ENCODE measurements at places on chromosomes 16 and 17.

- DNase-seq = no peak
Observed at GRCh38 chr17:39745335-39746144, 7.8 kb downstream of the GRB7 start.

- DNase-seq = no peak
Observed at GRCh38 chr17:43475494-43476089, 8.2 kb upstream of the DHX8 start.

DNA sequence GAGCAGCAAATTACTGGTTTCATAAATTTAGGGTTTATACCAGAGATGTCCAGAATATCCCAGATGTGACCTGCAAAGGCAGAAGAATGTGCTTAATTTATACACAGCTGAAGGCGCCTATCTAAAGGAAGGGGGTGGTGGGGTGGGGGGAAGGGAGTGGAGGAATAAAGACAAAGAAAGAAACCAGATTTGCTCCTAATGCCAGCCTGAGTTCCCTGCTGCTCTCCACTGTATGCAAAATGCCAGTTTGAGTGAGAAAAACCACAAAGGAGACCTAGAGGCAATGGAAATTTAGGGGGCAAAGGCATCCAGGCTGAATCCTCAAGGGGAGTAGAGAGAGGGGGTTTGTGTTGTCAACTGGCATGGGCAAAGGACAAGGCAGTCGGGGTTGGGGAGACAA lies 161.5 kb upstream of the TOX3 start:
- DNase-seq = no peak

- DNase-seq = no peak
Observed at GRCh38 chr16:86604436-86605193, 26.3 kb downstream of the FOXL1 start.

GRCh38 chr16:89241187-89242007 lies 23.9 kb downstream of the ZNF778 start:
- DNase-seq = peak; percentile 55

- no peak for DNase-seq
Observed at GRCh38 chr16:55033225-55034156, 102.8 kb downstream of the IRX5 start.

DNA sequence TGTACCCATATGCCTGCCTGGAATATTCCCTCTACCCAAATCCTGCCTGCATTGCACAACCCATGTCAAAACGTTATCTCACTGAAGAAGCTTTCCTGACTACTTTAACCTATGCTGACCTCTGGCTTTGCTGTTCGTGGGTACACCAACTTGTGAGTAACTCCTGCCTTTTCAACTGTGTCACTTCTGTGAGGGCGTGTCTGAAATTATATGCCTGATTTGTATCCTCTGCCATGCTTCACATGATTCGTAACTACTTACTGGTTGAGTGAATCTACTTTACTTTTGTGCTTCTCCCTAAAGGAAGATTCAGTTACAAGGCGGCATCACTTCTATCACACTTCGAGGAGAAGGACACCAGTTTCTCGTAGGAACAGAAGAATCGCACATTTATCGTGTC lies 33.3 kb upstream of the USP43 start:
- DNase-seq = no peak

DNA sequence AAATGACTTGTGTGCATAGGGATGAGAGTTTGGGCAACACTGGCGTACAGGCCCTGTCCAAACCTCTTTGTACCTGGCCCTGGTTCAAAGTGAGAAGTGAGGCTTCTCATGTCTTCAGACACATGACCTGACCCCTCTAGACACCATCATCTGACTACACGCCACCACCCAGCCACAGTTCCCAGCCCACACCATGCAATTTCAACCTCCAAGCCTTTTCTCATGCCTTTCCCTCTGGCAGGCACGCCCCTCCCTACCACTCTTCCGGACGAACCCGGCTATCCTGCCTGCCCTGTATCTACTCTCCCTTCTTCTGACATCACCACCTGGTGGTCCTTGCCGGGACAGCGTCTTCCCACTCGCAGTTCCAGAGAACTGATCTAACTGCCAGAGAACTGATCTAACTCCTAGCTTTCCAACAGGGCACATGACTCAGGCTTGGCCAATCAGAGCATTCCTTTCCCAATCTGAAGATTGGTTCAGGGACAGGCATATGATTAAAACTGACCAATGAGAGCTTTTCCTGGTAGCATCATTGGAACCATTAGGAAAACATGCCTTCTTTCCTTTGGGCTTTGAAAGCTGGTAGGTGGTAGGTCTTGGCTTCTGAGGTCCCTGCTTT lies 27.1 kb upstream of the IL21R start:
- DNase-seq = no peak

DNA sequence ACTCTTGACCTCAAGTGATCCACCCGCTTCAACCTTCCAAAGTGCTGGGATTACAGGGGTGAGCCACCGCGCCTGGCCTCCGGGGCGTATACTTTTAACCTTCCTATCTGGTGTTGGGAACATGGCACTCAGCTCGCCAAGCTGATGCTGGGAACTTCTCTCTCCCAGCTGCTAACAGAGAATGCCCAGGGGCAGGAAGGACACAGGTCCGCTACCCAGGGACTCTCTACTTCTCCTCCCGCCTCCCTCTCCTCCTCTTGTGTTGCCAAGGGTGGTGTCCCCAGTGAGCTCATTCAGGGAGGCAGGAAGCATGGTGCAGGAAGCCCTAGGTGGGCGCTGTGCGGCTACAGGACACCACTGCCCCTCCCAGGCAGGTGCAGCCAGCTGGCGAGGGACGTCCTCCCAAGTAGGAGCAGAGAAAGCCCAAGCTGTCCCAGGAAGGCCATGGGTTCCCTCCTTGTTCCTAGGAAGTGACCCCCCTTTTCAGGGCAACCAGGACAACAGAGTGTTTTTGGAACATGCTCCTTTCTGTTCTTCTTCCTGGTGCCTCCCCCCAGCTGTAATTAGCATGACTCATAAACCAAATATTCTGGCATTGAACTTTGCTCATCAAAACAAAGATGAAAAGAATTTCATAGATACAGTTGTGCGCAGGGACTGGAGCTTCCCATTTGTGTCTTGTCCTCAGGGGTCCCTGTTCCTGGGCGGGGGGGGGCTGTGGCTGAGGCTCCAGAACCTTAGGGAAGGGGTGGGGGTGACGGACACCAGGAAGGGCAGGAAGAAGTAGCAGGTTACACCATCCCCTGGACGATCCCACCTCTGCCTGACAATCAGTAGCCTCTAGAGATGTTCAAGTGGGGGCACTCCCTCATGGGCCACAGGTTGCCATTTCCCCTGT lies 2.7 kb downstream of the C1QTNF1 start:
- DNase-seq = no peak

DNA sequence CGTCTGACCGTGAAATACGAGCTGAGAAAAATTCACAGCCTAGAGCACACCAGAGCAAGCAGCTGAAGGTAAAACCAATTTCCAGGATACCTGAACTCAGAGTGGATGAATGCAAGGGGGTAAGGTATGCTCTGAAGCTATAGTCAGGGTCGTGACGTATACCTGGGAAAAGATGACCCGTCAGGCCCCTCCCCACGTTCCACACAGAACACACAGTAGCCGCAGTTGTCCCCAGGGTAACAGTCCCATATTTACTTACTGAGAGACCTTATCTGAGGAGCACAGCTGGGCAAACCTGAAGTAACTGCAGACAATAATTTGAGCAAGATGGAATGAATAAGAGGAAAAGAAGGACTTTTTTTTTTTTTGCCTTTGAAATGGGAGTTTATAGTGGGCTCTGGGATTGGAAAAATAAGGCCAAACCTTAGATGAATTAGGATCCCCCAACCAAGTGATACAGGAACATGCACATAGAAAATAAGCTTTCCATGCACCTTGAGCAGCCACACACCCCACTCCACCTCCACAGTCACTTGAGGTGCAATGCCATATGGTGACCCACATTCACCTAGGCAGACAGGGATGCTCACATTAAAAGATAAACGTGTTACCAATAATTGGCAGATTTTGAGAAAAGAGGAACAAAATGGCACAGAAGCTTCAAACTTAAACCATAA lies 38.0 kb downstream of the ABCA6 start:
- no peak for DNase-seq

- no peak for DNase-seq
Observed at GRCh38 chr16:19854543-19854876, 30.1 kb downstream of the GPRC5B start.

DNA sequence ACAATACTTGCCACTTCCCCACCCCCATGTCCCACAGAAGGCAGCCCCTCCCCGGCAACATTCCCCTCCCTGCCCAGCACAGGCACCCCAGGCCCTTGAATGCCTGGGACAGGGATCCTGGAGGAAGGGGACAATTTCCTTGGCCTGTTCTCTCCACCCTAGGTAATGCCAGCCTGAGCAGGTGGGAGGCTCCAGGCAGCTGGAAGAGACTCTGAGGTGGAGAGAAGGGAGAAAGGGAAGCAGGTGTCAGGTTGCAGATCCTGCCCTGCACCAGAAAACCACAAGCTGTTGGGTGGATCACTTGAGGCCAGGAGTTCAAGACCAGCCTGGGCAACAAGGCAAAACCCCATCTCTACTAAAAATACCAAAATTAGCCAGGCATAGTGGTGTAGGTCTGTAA lies 8.9 kb downstream of the MPP2 start:
- DNase-seq = no peak

DNA sequence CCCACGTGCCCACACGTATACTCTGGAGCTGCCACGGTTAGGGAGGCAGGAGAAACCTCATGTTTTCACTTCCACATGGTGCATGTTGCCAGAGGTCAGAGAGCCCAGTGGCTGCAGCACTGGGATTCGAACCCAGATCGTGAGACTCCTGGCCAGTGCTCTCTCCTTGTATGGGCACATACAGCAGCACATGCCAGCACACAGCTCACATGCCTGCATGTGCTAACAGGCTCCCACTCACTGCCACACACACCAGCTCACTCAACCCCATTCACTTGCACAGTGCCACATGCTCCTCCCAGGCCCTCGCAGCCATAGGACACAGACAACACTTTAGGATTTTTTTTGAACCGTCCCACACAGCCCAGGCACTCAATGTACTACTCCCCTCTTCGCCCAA lies 49.5 kb upstream of the MRPS23 start:
- DNase-seq = no peak

GRCh38 chr16:51431517-51432241 lies 280.6 kb upstream of the SALL1 start:
- no peak for DNase-seq

DNA sequence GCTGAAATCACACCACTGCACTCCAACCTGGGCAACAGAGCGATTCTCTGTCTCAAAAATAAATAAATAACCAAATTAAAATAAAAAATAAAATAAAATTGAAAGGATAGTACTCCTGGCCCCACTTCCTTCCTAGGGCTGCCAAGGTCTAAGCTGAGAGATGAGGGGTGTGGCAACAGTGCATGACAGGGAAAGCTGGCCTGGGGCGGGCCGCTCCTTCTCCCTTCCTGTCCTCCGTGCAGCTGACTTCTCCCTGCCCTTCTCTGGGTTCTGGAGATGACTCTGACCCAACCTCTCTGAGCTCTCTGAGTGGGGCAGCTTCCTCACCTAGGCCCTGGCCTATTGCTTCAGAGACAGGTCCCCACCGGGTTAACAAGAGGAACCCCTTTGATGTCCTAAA lies 8.7 kb upstream of the SLC25A39 start:
- no peak for DNase-seq

- no peak for DNase-seq
Observed at GRCh38 chr17:81489998-81490992, 22.3 kb downstream of the ACTG1 start.

DNA sequence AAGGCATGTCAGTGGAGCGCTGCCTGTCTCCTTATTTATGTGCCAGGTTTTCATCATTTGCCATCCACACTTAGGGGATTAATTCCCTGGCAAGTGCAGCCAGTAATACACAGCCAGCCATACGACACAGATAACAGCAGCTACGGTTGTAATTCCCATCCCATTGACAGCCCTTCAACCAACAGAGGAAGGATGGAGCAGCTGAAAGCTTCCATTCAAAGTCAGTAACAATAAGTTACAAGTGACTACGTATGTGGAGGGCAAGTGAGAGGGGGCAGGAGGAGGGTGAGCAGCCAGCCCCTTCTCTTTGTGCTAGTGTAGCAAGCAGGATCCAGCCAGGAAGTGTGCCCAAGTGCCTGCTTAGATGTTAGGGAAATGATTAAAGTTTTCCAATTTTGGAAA lies 53.8 kb upstream of the LYRM9 start:
- DNase-seq = no peak

DNA sequence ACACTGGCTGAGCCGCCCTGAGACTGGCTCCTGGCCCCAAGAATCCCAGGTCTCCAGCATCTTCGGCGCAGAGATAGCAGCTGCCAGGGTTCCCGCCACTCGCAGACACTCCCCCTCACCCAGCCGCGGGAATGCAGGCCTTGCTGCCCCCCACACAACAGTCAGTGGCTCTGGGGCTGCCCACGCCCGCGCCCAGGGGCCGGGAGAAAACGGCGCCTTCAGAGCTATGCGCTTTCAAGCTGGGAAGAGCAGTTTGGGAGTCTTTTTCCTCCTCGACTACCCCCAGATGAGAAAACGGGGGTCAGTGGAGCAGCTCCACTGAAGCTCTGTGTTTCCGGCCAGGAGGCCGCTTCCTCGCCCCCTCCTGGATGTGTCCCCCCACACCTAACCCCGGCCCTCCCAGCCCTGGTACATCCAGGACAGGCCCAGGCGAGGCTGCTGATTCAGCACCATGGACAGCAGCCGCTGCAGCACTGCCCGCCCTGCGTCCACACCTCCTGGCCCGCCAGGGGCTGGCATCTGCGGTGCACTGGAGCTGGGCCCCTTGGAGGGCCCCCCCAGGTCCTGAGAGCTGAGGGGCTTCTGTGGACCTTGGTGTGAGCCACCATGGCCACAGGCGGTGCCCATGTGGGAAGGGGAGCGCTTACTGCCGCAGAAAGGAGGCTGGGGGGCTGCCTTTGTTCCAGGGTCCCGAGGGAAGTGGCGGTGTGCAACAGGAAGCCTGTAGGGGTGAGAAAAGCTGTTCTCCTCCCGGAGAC lies 35.7 kb downstream of the CACNA1H start:
- DNase-seq = no peak

- DNase-seq = peak; percentile 31
Observed at GRCh38 chr17:40191237-40192208, 14.3 kb downstream of the RAPGEFL1 start.

GRCh38 chr17:19833914-19834313 lies 33.8 kb downstream of the ULK2 start:
- no peak for DNase-seq

DNA sequence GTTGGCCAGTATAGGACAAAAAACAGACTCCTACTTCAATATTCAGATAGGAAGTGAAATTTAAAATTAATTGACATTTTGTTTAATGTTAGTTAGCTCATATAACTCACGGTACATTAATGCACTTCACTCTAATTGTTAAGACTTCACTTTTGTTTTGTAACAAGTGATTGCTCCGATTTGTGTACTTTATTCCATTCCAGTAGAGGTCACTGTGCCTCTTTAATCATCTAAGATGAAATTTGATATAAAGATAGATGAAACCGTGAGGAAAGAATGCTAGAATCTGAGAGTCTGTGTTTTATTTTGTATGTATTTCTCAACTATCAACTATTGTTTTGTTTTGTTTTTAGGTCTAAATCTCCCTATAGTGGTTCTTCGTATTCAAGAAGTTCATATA lies 29.0 kb downstream of the RBBP6 start:
- no peak for DNase-seq

- DNase-seq = no peak
Observed at GRCh38 chr17:18959071-18959844, 7.3 kb downstream of the SLC5A10 start.

- no peak for DNase-seq
Observed at GRCh38 chr17:7480089-7480384, 606 bp upstream of the ZBTB4 start.
